ENCODE measurements at places on chromosomes 11 and 22.

GRCh38 chr22:29701155-29701999 is 18.4 kb upstream of the CABP7 start:
- DNase-seq = no peak

GRCh38 chr11:76327756-76328388 is 53.1 kb downstream of the THAP12 start:
- DNase-seq = no peak

GRCh38 chr22:43546186-43546585 is 134.4 kb downstream of the MPPED1 start:
- DNase-seq = no peak

- DNase-seq = no peak
These were observed 20.8 kb downstream of the CHRDL2 start for GRCh38 chr11:74710281-74710938.

- DNase-seq = no peak
These were observed 96.7 kb downstream of the RPS6KA4 start for GRCh38 chr11:64455456-64456261.

DNA sequence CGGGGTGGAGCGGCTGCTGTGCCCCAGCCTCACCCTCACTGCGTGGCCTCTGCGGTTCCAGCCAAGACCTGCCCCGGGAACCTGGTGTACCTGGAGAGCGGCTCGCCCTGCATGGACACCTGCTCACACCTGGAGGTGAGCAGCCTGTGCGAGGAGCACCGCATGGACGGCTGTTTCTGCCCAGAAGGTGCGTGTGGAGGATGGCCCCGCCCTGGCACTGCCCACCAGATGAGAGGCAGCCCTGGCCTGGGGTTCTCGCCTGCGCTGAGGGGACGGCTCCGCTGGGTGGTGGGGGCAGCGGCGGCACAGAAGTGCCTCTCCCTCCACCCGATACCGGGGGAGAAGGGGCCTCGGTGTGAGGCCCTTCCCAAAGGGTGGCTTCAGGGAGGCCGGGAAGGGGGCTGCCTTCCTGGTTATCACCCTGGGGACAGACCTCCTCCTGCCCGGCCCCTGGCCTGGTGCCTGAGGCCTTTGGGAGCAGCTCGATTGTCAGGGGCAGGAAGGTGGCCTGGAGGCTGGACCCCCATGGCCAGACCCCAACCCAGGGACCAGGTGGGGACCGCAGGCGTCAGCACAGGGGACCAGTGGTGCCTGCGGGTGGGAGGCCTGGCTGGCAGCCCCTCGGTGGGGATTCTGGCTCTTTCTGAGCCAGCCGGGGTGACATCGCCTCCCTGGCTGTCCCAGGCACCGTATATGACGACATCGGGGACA is 7.1 kb downstream of the MUC2 start:
- DNase-seq = no peak

DNA sequence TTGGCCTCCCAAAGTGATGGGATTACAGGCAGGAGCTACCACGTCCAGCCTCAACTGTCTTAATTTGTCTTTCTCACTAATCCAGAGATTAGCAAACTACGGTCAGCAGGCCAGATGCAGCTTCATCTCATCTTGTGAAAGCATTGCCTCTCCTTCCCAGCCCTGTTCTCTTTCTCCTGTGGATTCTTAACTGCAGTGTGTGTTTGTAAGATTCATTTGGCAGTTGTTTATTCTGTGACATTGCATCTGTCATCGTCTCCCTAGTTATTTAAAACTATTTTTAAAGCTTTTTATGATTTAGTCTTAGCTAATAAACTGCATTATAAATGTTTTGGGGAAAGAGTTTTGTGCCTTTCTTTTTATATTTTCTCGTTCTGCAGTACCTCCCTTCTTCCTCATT is 29.2 kb downstream of the RNF169 start:
- no peak for DNase-seq

DNA sequence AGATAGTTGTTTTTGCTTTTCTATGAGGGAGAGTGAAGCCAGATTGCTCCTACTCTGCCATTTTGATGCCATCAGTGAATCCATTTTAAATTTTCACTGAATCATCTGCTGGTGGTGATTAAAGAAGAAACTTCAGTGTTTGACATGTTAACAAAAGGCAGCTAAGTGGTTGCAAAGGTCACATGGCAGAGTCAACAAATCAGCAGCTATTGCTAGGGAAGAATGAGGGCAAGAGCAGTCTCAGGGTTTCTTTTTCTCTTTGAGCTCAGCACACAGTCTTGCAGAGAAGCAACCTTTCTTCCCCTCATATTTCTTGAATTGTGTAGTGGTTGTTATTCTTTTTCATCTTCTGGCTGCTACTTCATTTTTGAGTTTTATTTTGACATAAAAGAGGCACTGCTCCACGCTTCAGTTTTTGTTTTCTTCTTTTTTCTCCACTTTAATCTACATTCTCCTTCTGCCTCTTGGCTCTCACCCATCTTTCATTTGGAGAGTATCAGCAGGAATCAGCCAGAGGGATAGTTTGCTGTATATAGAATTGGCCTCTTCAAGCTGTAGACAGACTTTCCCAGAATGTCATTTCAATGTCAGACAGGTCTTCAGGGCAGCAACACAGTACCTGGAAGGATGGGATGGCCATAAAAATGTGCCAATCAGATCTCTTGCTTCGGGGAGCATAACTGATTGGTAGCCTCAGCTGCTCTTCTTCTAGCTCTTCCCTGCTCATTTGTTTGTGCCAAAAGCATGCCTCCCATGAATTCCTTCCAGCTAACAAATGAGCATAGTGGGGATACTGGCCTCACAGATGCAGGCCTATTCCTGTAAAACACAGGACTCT is 153.9 kb downstream of the TRPC6 start:
- DNase-seq = no peak

DNA sequence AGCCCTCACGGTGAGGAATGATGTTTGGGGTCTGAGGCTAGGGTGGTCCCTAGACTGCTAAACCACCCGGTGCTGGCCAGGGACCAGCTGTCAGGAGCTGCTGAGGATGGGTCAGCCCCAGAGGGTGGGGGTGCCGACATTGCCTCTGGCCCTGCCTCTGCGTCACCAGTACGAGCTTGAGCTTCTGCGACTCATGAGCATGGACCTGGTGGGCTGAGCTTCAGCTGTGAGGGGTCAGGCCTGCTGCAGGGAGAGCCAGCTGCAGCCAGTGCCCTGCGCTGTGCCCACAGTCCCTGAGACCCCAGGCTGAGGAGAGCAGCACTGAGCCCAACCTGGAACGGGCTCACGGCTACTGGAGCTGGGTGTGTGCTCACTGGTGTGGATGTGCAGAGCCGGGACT is 7.0 kb downstream of the DERL3 start:
- no peak for DNase-seq

GRCh38 chr22:11629661-11630385 is 3898.2 kb upstream of the OR11H1 start:
- no peak for DNase-seq

GRCh38 chr11:32487270-32487669 is 51.9 kb upstream of the WT1 start:
- DNase-seq = no peak

- DNase-seq = no peak
These were observed 1.4 kb downstream of the TNKS1BP1 start for GRCh38 chr11:57323167-57323854.

GRCh38 chr22:45036154-45036553 is 26.3 kb upstream of the PHF21B start:
- DNase-seq = no peak

DNA sequence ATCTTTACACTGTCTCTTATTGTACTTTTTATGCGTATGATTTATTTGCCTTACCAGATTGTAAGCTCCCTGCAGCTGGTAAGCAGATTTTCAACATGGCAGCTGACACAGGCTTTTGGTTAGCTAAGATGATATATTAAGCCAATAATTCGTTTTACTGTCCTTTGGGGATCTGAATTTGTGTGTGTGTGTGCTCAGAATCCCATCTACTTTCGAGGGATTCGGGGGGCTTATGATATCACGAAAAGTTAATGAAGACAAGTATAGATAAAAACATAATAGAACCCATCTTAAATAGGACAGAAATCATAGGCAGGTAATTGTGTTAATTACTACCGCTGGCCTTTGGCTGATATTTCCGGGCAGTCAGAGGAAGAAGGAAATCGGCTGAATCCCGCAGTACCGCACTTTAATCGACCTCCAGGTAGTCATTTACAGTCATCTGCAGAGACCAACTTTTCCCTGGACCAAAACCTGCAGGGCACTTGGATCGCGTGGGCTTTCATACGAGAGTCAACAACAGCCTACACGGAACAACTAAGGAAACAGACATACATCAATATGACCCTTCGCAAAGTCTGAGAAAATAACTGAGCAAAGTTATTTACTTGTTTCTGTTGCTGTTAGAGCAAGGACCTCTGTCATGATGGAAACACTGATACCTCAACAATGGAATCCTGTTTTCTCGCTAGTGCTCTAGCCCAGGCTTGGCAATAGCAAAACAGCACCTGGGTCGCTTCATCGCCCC is 802 bp downstream of the KBTBD3 start:
- DNase-seq = no peak

- no peak for DNase-seq
These were observed 26.2 kb downstream of the SHISA8 start for GRCh38 chr22:41888627-41889200.

GRCh38 chr22:24321999-24322398 is 51.4 kb downstream of the SPECC1L start:
- DNase-seq = no peak

- DNase-seq = no peak
These were observed 68.9 kb downstream of the NECTIN1 start for GRCh38 chr11:119659971-119660723.

All from activated naive CD8-positive, alpha-beta T cell treated with anti-CD3 and anti-CD28 coated beads for 36 hours (primary cell).